ENCODE measurements at places on chromosomes 5 and 9.

GRCh38 chr5:144267961-144268513 lies 97.4 kb downstream of the KCTD16 start:
- no peak for DNase-seq

GRCh38 chr5:154135125-154135817 lies 55.3 kb upstream of the GALNT10 start:
- no peak for DNase-seq

DNA sequence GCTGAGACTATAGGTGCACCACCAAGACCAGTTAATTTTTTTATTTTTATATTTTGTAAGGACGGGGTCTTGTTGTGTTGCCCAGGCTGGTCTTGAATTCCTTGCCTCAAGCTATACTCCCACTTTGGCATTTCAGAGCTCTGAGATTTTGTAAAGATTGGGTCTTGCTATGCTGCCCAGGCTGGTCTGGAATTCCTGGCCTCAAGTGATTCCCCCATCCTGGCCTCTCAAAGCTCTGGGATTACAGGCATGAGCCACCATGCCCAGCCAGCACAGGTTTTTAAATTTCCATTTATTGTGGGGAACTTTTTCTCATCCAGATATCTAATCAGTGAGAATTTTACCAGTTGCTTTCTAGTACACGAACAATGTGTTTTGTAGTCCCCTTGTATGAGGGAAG lies 156.1 kb upstream of the VLDLR start:
- no peak for DNase-seq

DNA sequence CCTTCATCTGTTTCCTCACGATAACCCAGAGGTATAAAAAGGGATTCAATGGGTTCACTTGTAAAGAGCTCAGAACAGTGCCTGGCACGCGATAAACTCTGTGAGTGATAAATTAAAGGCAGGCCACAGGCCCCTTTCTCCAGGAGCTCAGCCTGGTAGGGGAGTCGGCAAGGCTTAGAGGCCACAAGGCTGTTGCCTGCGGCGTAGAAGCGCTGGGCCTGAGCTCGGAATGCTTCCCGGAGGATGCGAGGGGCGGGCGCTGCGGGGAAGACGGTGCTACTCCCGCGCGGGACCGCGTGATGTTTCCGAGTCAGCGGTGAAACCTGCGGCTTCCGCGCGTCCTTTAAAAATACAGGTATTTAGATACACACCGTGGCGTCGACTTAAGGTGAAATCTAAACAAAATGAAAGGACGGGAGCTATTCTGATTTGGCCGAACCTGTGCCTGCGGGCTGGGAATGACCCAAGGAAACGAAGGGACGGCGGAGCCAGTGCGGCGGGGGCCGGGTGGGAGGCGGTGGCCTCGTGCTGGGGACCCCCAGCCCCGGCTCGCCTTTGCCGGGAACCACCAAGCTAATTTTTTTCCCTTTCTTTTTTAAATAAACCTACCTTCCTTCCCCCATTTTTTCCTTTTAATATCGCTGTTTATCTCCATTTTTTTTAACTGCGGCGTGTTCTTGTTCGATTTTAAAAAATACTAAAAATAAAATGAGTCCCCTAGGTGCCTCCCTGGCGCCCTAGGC lies 6.2 kb downstream of the NKX2-5 start:
- DNase-seq, result no peak

- DNase-seq, result no peak
Measured at GRCh38 chr5:78903353-78903752, 81.8 kb downstream of the ARSB start.

DNA sequence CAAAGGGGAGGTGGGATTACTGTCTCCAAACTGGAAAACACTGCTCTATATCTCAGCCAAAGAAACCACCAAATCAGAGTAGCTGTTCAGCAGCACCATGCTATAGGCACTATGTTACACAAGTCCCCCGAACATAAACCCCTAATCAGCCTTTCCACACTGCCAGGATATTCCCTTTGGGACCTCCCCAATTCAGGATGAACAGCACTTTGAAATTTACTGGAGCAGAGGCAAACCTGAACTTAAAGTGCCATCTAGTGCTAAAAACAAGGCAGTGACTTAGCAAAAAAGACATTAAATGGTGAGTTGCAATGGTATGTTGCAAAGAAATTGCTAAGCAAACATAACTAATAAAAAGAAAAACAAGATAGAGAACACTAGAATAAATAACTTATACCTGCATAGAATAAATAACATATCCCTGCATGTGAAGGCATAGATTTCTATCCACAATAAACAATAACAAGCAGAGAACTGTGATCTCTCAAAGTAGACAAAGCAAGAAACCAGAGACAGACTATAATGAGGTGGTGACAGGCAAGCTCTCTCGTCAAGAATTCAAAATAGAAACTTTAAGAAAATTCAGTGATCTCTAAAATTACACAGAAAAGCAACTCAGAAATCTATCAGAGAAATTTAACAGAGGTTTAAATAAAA lies 584.4 kb upstream of the ACO1 start:
- DNase-seq, result peak; percentile 41

- no peak for DNase-seq
Measured at GRCh38 chr5:132751444-132751843, 4.2 kb downstream of the CCNI2 start.

GRCh38 chr5:7916171-7916804 lies 47.3 kb downstream of the MTRR start:
- DNase-seq, result peak; percentile 58

- no peak for DNase-seq
Measured at GRCh38 chr5:105659396-105659795, 2011.3 kb downstream of the EFNA5 start.

- DNase-seq, result no peak
Measured at GRCh38 chr5:55036477-55036876, 12.4 kb downstream of the GZMK start.

GRCh38 chr5:81164936-81165335 lies 68.2 kb upstream of the CKMT2 start:
- peak; percentile 65 for DNase-seq

DNA sequence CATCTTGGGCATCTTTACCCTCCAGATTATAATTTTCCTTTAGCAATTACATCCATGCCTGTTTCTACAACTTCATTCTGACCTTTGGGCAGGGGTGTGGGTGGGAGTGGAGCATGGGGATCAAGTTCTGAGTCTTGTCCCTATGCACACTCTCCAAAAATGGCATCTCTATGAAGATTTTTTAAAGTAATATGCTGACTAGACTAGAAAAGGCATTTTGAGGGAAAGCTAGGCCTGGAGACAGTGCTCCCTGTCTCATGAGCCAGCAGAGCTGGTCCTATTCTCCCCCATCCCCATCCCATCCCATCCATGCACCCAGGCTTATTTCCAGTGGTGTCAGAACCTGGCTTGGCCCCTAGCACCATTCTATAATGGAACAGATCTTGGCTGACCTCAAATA lies 398.0 kb upstream of the SLC24A2 start:
- no peak for DNase-seq

DNA sequence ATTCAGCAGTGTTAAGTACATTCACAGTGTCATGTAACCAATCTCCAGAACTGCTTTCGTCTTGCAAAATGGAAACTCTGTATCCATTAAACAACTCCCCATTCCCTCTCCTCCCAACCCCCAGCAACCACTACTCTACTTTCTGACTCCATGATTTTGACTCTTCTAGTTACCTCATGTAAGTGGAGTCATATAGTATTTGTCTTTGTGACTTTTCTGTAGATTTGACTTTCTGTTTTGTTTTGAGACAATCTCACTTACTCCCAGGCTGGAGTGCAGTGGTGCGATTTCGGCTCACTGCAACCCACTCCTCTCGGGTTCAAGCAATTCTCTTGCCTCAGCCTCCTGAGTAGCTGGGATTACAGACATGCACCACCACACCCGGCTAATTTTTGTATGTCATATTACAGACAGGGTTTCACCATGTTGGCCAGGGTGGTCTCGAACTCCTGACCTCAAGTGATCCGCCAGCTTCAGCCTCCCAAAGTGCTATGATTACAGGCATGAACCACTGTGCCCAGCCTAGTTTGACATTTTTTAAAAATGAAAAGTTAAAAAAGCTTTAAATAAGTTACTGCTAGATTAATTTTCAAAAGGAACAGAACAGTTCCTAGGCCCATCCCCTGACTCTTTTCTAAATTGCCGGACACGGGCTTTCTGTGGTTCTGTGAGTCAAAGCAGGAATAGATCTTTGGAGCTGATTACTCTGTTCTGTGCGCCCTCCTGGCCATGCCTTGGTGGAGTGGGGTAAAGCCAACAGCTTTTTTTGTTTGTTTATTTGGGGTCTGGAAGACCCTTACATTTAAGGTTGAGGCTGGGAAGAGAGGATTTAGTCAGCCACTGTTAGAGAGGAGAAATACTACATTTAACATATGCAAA lies 59.3 kb downstream of the RALGPS1 start:
- DNase-seq, result no peak

GRCh38 chr5:78833284-78833683 lies 151.8 kb downstream of the ARSB start:
- DNase-seq, result no peak

DNA sequence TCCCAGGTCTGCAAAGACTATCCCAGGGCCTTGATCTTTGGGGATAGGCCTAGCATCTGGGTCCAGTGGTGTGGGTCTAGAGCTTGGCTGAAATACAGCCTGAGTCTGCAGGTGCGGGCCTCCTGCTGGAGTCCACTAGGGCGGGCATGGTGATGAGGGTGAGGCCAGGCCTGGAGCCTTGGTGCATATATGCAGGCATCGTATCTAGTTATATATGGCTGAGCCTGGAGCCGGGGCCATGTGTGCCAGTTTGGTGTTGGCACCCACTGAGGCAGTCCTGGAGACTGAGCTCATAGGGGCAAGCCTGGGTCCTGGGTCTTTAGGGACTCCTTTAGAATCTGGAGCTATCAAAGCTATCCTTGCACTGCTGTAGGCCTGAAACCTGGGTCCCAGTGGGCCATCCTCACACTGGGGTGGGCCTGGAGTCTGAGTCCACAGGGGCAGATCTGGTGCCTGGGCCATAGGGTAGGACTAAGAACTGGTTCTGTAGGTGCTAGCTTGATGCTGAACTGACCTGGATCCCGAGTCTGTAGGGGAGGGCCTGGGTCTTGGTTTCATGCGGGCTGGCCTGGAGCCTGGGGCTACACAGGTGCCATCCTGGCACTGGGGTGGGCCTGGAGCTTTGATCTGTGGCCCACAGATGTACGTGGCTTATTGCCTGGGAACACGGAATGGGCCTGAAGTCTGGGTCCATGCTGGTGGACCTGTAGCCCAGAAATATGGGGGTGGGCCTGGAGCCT lies 346.5 kb upstream of the MEF2C start:
- no peak for DNase-seq

GRCh38 chr5:168291342-168291963 lies at the start of gene WWC1:
Gene WWC1 (plus strand): TSS chr5:168291645. CDS start chr5:168292153, 508 bp downstream.
- DNase-seq, result peak; percentile 65

GRCh38 chr9:85479305-85479704 lies 262.4 kb downstream of the AGTPBP1 start:
- DNase-seq, result no peak

- peak; percentile 53 for DNase-seq
Measured at GRCh38 chr5:66958980-66959641, 237.5 kb downstream of the CD180 start.

- no peak for DNase-seq
Measured at GRCh38 chr5:59424515-59424914, 469.0 kb downstream of the PDE4D start.

DNA sequence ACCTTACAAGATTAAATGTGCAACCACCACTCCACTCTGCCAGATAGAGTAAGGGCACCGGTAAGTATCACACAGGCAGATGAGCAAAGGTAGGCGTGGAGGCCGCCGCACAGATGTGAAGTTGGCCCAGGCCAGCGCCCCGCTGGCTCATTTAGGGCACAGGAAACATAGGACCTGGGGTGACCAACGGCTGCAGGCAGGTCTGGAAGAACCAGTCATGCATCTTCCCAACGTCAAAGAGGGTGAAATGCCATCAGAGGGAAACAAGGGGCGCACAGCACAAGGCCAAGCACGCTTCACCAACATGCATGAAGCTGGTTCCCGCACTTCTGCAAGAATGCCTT lies 31.7 kb upstream of the SLC6A3 start:
- no peak for DNase-seq

- no peak for DNase-seq
Measured at GRCh38 chr9:4321554-4321953, 21.7 kb upstream of the GLIS3 start.

GRCh38 chr5:134567641-134568336 lies 42.3 kb downstream of the JADE2 start:
- peak; percentile 28 for DNase-seq

- DNase-seq, result peak; percentile 87
Measured at GRCh38 chr9:86792136-86792535, 155.2 kb downstream of the GAS1 start.

GRCh38 chr5:135473956-135474670 lies 22.0 kb upstream of the TIFAB start:
- no peak for DNase-seq

GRCh38 chr9:90894986-90895687 lies 93.5 kb downstream of the SYK start:
- DNase-seq, result no peak

DNA sequence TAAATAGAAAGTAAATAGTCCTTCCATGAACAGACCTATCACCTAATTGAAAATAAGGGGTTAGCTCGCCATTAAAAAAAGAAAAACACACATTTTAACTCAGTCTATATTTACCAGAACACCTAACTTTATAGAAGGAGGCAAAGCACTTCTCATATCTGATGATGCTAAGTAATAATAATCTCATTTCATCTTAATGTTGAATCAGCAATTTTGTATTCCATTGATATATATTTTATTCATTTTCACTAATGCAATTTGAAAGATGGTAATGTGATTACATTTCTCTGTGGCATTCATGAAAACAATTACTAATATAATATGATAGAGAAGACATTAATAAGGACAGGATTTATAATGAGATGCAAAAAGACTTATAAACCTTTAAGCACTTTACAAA lies 276.7 kb downstream of the BNC2 start:
- no peak for DNase-seq

- DNase-seq, result no peak
Measured at GRCh38 chr9:69658987-69659675, 13.0 kb downstream of the APBA1 start.

DNA sequence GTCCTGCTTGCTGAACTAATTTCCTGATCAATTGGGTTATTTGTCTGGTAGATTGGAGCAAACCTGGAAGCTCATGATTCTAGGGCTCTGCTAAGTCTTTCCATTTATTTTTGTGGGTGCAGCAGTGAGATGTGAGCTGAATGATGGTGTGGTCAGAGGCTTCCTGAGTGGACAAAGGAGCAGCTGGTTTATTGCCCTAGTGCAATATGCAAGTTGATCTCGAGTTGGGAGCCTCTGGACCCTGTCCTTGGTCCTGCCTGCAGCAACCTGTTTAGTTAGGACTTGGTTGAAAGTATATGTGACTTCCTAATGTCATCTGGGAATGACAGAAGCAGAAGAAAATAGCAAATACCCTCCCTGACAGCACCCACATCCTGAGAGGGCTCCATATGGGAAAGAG lies 4.2 kb upstream of the UNC5A start:
- no peak for DNase-seq

- no peak for DNase-seq
Measured at GRCh38 chr5:167985373-167985772, 306.1 kb upstream of the WWC1 start.

- no peak for DNase-seq
Measured at GRCh38 chr9:75089373-75089766, 1.1 kb downstream of the OSTF1 start.

GRCh38 chr5:151448038-151448985 lies 909 bp downstream of the SLC36A1 start:
- peak; percentile 18 for DNase-seq

Measured in HT1080 (cell line).